ENCODE measurements at places on chromosomes 4 and X. TPM values are rescaled to one million over a fixed set of nuclear protein-coding genes. Genes with fewer than 3 reads are reported as not detected.
A peak's percentile ranks its signal among the peaks of the same experiment; 100 is the strongest.

DNA sequence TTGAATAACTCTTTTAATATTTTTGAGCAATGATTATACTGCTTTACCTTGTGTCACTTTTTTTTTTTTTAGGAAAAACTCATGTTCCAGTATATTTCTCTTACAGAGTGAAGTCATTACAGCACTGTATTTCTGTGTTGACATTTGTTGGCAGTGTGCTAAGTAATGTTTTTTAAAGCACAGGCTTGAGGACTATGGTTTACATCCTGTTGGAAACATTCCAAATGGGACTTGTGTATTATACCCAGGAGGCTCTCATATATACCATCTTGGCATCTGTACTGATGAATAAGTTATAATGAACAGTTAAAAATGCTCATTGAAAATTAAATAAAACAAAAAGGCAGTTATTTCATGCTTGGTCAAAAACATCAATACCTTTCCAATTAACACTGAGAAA lies 33.8 kb downstream of the CEP44 start:
- peak; percentile 40 for DNase-seq

- DNase-seq: no peak
Measured at GRCh38 chr4:104492183-104492771, 2.4 kb downstream of the CXXC4 start.

TRAM1L1 gene
- 1.0 TPM for total RNA-seq

TCEAL7 gene
- total RNA-seq: not detected

CASP3 gene
- 11.1 TPM for total RNA-seq

GRCh38 chrX:1006156-1006730 lies 206.2 kb downstream of the CRLF2 start:
- DNase-seq: no peak

- DNase-seq: no peak
Measured at GRCh38 chr4:184310881-184311709, 93.4 kb upstream of the ENPP6 start.

AMER1 gene
- total RNA-seq: 4.3 TPM

GRCh38 chr4:181799561-181800069 lies 443.6 kb upstream of the TENM3 start:
- DNase-seq: no peak

ASB12 gene
- not detected for total RNA-seq

GRCh38 chrX:16828124-16828908 lies 41.8 kb downstream of the RBBP7 start:
- DNase-seq: no peak

DNA sequence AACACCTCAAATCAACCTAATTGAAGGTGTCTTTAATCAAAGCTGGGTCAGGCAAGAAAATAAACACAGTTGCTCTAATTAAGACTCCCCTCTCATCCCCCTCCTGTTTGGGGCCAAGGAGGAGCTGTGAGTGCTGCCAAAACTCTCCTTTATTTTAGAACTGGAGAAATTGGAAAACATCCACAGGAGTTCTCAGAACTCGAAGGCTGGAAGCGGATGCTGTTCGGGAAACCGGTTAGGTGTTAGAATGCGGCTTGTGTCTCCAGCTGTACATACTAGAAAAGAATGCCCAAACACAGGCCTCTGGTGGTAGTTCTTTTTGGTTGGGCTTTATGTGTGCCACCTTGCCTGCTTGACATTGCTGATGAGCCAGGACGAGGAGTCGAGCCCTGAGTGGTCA lies 118.2 kb downstream of the GPR143 start:
- DNase-seq: no peak

DNA sequence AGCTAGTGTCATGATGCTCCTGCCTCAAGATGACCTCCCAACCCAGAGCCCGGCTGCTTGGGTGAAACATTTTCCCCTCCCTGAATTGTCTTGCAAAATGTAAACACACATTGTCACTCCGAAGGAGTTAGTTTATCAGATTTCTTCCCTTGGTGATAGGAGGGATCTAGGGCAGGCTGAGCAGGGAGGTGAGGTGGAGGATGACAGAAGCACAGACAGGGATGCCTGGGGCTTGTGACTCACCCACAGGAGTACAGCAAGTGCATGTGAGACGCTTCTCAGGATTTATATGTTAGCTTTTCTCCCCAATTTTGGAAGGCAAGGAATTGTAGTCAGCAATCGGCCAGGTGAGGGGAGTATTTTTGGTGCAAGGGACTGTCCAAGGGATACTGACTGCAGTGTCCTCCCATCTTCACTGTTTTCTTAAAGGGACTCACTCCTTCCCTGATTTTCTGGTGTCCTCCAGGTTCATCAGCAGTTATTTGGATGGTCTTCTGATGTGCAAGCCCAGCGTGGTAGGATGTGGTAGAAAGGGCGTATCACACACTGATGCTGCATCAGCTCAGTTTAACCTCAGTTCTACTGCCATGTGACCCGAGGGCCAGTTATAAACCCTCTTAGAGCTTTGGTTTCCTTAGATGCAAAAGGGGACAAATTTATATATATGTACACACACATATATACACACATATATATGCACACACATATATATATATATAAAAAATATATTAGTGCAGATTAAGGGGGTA lies 46.2 kb upstream of the IGFBP7 start:
- peak; percentile 77 for DNase-seq

SPON2 gene
- 0.80 TPM for total RNA-seq

DNA sequence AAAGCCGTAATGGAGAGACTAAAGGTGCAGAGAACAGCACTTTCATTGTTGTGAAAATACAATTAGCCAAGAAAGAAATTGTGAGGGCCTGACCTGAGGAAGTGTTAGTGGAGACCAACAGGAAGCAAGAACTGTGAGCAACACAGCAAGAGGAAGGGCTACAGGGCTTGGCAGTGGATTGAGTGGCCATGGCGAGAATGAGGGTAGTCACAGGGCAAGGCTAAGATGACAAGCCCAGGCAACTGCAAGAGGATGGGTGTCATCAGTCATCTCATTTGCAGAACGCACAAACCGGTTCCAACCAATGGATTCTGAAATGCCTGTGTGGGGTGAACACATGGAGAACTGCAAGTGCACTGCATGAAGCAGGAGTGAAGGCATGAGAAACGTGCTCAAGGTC lies 3.6 kb downstream of the SLC10A6 start:
- DNase-seq: no peak

DNA sequence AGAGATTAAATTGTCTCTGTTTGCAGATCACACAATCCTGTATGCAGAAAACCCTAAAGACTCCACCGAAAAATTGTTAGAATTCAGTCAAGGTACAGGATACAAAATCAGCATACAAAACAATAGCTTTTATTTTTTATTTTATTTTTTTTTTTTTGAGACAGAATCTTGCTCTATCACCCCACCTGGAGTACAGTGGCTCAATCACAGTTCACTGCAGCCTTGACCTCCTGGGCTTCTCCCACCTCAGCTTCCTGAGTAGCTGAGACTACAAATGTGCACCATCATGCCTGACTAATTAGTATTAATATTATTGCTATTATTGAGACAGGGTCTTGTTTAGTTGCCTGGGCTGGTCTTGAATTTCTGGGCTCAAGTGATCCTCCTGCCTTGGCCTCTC lies 8.9 kb upstream of the PLXNB3 start:
- DNase-seq: no peak

- no peak for DNase-seq
Measured at GRCh38 chr4:11073621-11074051, 355.1 kb downstream of the HS3ST1 start.

ERCC6L gene
- total RNA-seq: 13.0 TPM

CLGN gene
- 7.9 TPM for total RNA-seq

SLC25A31 gene
- total RNA-seq: not detected

GRCh38 chrX:52015794-52016193 lies 53.2 kb downstream of the MAGED4B start:
- DNase-seq: no peak

JCHAIN gene
- not detected for total RNA-seq

- DNase-seq: peak; percentile 28
Measured at GRCh38 chr4:173752610-173753230, 222.7 kb upstream of the HAND2 start.
